Nucleus accumbens (tissue), 56 donors: ENCODE measurements at places on chromosomes 1 and 21.

DNA sequence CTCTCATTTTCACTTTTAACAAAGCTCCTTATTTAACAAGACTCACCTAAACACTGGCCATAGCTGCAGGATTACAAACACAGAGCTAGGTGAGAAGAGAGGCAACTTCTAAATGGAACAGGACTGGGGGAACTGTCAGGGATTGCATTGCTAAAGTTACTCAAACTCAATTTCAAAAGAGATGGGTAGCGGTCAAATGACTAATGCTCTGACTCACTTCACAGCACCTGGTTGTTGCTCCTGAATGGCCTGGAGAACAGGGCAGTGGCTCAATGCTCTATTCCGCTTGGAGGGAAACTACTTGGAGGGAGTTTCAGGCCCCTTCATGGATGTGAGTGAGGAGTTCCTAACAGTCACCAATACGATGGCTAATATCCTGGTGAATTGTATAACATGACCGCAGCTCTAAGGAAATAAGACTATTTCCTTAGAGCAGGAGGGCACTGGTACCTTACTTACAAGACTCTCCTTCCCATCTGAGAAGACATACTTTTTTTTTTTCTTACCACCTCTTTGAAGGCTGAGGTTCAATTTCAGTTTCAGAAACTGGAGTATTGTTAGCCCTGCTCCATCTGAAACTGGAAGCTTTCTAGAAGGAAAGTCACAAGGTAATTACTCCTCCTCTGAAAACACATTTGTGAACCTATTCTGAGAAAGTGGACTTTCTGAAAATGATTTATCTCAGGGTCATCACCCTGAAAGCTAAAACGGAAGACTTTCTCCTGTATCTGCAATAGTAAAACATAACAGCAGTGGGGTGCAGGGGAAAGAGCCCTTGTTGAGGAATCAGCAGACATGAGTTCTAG lies 9.5 kb downstream of the DPT start:
- DNase-seq = no peak

GRCh38 chr21:16535102-16535422 lies 805.3 kb downstream of the USP25 start:
- DNase-seq = peak; percentile 25

GRCh38 chr1:116587501-116588227 lies 16.8 kb upstream of the CD58 start:
- DNase-seq = no peak

DNA sequence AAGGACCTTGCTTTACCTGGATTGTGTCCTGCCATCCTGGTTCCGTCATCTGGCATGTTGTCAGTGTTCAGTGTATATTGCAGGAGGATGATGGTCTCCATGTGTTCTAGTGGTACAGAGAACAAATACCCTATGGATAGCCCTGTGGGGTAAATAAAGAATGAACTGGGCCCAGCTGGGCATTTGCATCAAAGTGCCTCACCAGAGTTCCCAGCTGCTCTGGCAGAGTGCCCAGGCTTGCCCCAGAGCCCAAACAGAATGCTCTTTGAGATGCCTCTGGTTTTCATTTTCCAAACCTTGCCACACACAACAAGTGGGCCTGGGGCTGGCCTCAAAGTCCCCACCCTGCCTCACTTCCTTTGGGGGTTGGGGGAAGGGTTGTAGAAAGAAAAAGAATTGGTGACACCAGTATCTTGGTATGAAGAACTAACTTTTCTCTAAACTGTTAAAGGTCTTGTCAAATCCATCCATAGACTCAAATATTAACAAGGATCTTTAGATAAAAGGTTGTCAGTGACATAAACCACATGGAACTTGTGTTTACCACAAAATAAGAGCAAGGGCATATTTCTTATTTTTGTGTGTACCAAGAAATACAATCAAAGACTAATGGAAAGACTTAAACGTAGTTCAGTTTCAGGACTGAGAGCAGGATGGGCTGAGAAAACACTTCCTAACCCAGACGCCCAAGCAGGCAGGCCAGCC lies 82.2 kb downstream of the LMO4 start:
- peak; percentile 85 for DNase-seq

DNA sequence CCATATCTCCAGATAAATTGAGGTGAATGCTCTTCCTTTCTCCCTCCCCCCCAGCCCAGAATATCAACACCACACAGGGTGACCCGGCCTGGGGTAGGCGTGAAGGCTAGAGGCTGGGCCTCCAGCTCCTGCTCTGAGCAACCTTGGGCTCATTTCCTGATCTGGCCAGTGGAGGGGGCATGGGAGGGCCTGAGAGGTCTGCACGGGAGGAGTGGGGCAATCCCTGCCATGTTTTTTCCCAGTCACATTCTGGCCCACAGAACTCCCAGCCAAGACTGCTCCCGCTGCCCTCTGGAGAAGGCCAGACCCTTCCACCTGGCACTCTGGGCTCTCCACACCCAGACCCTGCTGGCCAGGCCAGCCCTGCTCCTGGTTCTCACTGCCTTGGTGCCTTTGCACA lies 3.9 kb downstream of the CLDN19 start:
- no peak for DNase-seq

GRCh38 chr1:43302201-43302600 lies 1.4 kb downstream of the TIE1 start:
- no peak for DNase-seq
